ENCODE measurements at places on chromosomes 1 and 21.
A peak's percentile ranks its signal among the peaks of the same experiment; 100 is the strongest.

- peak; percentile 18 for DNase-seq
Measured at GRCh38 chr1:27322569-27323240, 742 bp downstream of the TMEM222 start.

- DNase-seq: no peak
Measured at GRCh38 chr1:222064388-222065211, 322.7 kb upstream of the DUSP10 start.

- no peak for DNase-seq
Measured at GRCh38 chr21:46065914-46066551, 31.9 kb upstream of the COL6A2 start.

GRCh38 chr1:89523572-89524368 is 859 bp upstream of the LRRC8B start:
- peak; percentile 71 for DNase-seq

DNA sequence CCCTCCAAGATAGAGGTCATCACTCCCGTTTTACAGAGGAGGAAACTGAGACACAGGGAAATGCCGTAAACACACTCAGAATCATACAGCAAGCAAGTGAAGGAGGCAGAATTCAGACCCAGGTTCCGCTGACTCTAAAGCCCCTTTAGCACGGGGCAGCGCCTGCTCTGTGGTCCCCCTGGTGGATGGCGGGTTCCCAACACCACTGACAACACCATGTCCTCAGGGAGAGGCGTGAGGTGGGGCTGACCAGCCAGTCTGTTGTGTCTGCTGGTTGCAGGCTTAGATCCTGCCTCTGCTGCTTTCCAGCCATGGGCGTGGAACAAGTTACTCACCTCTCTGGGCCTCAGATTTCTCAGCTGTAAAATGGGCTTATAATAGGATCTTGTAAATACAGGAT is 617.3 kb downstream of the MATN1 start:
- DNase-seq: no peak

DNA sequence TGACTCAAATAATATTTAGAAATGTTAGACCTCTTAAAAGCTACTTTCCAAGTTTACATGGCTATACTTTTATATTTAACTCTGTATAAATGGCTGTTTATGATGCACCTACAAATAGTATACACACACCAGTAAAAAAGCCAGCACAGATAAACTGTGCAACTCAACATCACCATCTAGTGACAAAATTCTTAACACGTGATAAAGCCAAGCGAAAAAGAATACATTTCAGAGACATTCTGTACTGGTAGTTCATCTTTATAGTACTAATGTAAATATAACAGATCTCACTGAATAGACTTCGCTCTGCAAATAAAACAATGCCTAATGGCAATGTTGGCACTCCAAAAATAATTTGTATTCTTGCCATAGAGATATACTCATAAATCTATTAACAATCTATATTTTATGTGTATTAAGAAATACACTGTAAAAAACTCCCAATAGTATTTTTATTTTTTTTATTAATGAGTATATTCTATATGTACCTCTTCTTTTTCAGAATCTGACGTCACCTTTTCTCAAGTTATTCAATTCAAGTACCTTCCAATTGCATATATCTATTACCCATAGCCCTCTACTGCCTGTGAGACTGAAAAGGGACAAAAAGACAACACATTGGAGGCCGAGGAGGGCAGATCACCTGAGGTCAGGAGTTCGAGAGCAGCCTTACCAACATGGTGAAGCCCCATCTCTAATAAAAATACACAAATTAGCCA is 100.2 kb downstream of the DPYD start:
- DNase-seq: no peak

DNA sequence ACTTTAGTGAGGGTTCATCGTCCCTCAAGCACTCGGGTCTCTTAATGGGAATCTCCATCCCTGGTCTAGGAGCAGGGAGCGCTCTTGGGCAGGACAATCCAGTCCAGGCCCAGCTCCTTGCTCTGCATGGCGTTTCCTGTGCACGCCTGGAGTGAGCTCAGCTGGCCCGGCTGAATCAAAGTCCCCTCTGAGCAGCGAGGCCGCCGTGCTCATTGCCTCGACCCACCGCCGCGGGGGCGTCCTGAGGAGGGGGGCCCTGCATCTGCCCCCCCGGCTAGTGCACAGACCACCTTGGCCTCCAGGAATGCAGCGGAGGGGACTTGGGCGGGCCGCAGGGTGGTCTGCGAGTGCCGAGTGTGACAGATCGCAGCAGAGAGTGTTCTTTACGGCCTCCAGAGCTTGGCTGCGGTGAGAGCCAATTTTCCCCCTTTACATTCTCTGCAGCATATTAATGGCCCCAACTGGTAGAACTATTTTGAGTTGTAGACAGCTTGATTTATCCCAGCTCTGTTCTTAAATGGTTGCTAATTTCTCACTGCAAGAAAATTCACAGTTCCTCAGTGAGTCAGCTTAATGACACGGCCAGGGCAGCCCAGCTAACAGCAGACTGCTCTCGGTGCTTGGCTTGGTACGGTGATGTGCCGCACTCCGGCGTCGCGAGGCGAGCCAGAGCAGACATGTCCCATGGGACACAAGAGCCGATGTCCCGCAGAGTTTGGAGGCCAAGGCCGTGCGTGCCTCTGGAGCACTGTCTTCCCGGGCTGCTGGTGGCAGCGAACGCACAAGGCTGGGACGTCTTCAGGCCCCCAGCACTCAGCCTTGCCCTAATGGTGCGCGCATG is 39.8 kb downstream of the SNAP47 start:
- DNase-seq: no peak

- no peak for DNase-seq
Measured at GRCh38 chr1:20380616-20381035, 90.0 kb downstream of the VWA5B1 start.

DNA sequence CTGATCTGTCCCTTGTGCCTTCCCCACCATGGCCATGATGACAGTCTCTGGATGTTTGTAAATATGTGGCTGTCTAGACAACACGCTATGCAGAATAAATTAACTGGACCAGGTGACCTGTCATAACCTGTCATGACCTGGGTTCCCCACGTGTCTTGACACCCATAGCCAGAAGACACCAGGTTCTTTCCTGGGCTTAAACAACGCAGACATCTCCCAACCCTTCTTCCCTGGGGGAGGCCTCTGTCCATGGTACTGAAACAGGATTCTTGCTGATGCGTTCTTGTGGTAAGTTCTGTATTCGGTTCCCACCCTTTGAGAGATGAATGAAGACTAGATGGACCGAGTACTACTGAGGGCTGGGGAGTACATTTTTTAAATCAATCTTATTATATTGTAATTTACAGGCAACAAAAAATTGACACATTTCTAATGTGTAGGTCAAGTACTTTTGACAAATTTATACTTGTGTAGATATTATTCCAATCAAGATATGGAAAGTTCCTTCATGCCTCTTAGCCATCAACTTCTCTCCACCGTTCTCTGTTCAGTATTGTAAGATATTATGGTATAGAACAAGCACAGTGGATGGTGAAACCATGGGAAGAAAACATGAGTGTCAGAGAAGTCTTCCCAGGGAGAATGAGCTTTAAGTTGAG is 738.8 kb downstream of the PTPRU start:
- DNase-seq: no peak

- DNase-seq: no peak
Measured at GRCh38 chr1:223199094-223199647, 56.1 kb upstream of the TLR5 start.

GRCh38 chr1:83827741-83828140 is 171.2 kb downstream of the TTLL7 start:
- DNase-seq: no peak

GRCh38 chr1:94755675-94756074 is 64.5 kb upstream of the SLC44A3 start:
- DNase-seq: no peak

- DNase-seq: no peak
Measured at GRCh38 chr1:109208836-109209463, 4.8 kb upstream of the SARS1 start.

GRCh38 chr1:20320704-20321103 is 30.0 kb downstream of the VWA5B1 start:
- DNase-seq: no peak

GRCh38 chr21:17451364-17451891 is 61.4 kb upstream of the CXADR start:
- no peak for DNase-seq

Data from germinal center (tissue), 1 donor.